ENCODE measurements at places on chromosomes 5 and 9.

GRCh38 chr5:56306433-56307150, 73.5 kb upstream of the ANKRD55 start:
- no peak for ATAC-seq

DNA sequence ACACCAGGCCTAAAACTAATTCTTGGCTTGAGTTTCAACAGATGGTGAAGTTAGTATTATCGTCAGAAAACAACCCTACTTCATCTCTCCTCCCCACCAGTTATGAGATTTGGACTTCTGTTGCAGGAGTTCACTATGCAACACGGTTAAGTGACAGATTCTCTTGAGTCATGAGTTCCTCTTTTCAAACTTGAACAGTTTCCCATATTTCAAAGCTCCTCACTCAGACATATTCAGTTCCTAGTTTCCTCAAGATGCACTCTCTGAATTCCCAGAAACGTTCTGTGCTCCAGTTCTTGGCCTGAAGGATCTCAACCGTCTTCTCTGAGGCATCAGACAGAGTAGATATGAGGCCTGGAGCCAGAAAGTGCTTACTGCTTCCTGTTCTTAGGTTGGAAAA, 7.3 kb upstream of the PTGER4 start:
- no peak for ATAC-seq

- no peak for ATAC-seq
These were observed 12.1 kb upstream of the PLEKHG4B start for GRCh38 chr5:79821-80220.

GRCh38 chr5:14257995-14258403, 114.9 kb downstream of the TRIO start:
- no peak for ATAC-seq

- ATAC-seq = no peak
These were observed 61.5 kb downstream of the FXN start for GRCh38 chr9:69097064-69097463.

DNA sequence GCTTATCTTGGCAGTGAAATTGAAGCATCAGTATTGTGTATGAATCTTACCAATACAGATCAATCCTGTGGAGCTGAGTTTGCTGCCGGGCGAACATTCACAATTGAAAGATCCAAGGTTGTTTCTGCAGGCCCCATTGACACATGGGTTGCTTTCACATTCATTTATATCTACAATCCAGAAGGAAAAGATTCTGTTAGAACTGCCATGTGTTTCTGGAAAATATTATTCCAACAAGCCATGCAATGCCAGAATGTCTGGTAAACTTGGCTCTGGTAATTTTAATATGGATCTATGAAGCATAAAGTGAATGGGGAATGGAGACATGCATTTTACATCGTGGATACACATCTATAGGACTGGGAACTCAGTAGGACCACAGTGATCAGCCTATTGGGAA, 180.8 kb downstream of the FBN2 start:
- no peak for ATAC-seq

- ATAC-seq = no peak
These were observed 39.3 kb upstream of the TENT4A start for GRCh38 chr5:6673963-6674362.

DNA sequence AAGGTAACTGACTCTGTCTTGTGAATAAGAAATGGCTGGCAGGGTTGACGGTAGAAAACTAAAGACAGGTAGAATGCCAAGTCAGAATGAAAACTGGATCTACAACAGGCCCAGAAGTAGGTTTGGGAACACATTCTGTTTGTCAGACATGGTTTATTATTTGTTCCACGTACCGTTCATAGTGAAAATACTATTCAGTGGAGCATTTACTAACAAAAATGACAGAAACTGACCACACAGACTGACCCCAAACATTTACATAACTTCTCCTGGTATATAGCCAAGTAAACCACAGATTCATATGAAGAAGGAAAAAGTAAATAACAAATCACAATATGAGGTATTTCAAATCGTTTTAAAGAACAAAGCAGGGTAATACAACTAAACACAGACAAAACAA, 73.7 kb downstream of the SLC38A9 start:
- no peak for ATAC-seq
